EL (cell line): ENCODE measurements at places on chromosomes 7 and 10.

- peak; percentile 55 for DNase-seq
Measured at GRCh38 chr10:60521974-60522405, 132.3 kb upstream of the ANK3 start.

DNA sequence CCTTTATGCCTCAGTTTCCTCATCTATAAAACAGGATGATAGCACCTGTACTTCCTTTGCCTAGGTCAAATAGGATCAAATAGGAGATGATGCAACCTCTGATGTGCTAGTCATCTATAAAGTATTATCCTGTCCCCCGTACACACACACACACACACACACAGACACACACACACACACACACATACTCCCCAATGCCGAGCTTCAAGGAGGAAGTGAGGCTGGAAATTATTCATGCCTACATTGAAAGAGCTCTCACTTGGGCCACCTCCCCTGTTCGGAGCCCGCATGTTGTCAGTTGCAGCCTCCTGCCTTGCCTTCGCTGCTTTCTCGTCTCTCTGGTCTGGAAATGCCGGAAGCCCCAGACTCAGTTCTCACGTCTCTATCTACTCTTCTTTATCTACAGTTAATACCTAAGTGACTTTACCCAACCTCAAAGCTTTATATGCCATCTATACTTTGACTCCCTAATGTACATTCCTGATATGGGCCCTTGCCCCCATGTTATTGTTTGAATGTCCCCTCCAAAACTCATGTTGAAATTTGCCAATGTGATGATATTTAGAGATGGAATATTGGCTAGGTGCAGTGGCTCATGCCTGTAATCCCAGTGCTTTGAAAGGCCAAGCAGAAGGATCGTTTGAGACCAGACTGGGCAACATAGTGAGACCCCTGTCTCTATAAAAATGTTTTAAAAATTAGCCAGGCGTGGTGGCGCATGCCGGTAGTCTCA, 6.9 kb upstream of the UBE2H start:
- DNase-seq, result peak; percentile 32

GRCh38 chr7:41996381-41997035, 240.5 kb downstream of the GLI3 start:
- DNase-seq, result peak; percentile 73

DNA sequence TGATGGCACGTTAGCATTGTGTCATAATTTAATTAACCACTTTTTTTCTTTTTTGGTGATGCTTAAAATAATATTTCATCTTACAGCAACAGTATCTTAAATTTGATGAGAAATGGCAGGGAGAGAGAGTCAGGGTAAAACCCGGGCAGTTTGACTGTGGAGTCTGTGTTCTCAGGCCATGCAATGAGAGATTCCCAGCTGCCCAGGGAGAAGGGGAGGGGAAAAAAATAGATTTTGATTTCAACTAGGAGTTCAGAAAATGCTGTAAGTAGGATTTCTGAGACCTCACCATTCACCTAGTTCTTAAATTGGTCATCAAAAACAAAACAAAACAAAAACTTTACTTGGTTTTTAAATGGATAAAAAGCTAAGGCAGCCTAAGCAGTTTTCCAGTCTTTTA, 37.4 kb upstream of the XPNPEP1 start:
- DNase-seq, result no peak

- DNase-seq, result no peak
Measured at GRCh38 chr7:29247224-29247962, 52.8 kb downstream of the CHN2 start.

- DNase-seq, result no peak
Measured at GRCh38 chr10:84562592-84562991, 234.2 kb downstream of the CCSER2 start.

- DNase-seq, result no peak
Measured at GRCh38 chr7:142413280-142414000, 155.6 kb upstream of the PRSS58 start.

- DNase-seq, result peak; percentile 82
Measured at GRCh38 chr7:73844848-73845460, 2.6 kb upstream of the METTL27 start.

GRCh38 chr7:30990673-30991170, 27.0 kb downstream of the GHRHR start:
- no peak for DNase-seq

GRCh38 chr10:84238909-84239308, 2.4 kb downstream of the LRIT1 start:
- no peak for DNase-seq

GRCh38 chr7:25950488-25951413, 201.2 kb upstream of the NFE2L3 start:
- peak; percentile 42 for DNase-seq

- no peak for DNase-seq
Measured at GRCh38 chr7:108045669-108046068, 42.7 kb upstream of the LAMB1 start.

- no peak for DNase-seq
Measured at GRCh38 chr7:31202801-31203200, 137.7 kb downstream of the NEUROD6 start.

- DNase-seq, result no peak
Measured at GRCh38 chr10:124849111-124849773, 47.6 kb downstream of the ABRAXAS2 start.

GRCh38 chr7:83178796-83179195, 16.1 kb upstream of the PCLO start:
- DNase-seq, result no peak

DNA sequence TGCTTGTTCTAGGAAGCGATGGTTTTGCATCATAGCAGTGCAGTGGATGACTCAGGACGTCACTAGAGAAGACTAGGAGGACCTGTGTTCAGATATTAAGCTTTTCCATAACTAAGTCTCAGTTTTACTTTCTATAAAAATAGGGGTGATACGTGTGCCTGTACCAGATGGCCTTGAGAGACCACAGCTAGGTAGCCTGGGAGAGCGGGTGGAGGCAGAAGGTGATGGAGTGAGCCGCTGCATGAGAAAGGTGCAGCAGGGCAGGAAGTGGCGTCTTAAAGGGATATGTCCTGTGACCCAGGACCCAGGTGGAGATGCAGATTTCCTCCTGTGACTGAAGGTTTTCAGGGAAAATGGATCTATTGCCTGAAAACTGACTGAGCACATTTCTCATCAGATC, 304.9 kb downstream of the CDC14C start:
- DNase-seq, result no peak
